ENCODE measurements at places on chromosomes 5 and 9.

DNA sequence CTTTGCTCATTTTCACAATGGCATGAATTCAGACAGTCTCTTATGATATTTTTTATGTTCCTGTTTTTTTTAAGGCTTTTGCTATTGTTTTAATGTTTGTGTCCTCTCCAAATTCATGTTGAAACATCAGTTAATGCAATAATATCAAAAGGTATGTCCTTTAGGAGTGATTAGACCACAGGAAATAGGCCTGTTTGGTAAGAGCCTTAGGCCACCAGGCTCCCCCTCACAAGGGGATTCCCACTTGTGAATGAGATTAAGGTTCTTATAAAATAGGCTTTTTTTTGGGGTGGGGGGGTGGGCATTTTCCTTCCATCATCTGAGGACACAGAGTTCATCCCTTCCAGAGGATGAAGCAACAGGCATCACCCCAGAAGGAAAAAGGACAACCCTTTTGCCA lies 2074.2 kb upstream of the C9orf72 start:
- DNase-seq, result no peak

DNA sequence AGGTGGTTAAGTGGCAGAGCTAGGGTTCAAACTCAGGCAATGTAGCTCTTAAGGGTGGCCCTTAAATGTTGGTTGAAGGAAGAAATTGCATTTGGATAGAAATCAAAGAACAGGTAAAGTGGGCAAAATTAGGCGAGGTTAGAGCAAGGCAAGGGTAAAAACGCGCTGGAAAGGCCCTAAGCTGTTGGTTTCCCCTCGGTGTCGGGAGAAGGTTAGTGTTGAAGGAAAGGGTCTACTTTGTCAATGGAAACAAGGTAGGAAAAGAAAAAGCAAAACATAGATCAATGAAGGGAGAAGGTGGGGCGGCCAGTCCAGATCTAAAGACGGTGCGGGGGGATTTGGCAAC lies 431 bp downstream of the FASTKD3 start:
- no peak for DNase-seq

GRCh38 chr5:150402229-150402773 lies 10.4 kb downstream of the CD74 start:
- DNase-seq, result no peak

DNA sequence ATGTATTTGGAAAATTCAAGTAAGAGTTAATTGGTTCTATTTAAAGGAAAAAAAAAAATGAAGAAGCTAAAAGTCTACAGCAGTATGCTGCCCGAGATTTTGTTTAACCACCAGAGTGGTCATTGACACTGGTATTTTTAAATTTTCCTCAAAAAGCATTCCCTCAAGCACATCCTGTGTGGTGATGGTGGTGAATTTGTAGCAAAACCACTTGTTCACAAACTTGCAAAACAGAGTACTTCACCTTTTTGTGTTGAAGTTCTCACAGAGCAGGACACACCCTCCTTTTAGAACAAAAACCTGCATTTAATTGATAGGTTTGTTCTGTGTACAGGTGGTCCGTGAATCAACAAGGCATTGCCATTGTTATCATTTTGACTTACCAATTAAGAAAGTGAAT lies 374.2 kb downstream of the EFNA5 start:
- DNase-seq, result no peak

DNA sequence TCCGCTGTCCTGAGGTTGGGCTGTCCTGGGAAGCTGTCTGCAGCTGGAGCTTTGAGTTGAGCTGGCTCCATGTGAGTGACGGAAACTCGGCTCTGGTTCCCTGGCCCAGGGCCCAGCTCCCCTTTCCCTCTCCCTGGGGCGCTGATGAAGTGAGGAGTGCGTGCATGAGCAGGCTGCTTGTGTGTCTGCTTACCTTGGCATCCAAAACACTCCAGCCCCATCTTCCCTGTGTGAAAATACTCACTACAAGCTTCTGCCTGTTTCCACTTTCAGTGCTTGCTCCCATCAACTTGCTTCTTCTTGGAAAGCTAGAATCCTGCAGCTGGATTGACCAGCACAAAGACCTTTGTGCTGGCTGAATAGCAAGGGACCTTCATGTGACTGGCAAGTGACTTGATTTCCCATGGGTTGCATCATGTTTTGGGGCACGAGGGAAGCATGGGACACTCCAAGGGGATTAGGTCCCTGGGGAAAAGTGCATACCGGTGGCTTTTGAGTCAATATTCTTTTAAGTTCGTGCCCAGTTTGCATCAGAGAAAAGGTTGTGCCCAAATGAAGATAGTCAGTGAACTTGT lies 198.1 kb downstream of the GADD45G start:
- DNase-seq, result no peak

DNA sequence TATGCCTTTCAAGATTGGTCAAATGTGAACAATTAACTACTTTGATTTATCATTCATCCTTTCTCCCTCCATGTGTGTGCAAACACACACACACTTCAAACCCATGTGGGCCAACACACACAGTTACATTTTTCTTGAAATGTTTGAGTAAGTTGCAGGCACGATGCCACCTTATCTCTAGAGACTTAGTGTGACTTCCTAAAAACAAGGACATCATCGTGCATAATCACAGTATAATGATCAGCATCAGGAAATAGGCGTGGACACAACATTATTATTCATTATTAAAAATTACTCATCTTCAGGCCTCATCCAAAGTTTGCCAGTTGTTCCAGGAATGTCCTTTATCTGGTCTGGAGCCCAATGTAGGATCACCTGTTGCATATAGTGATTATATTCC lies 209.5 kb downstream of the GNA14 start:
- no peak for DNase-seq

GRCh38 chr5:127352068-127352467 lies 61.5 kb downstream of the MEGF10 start:
- no peak for DNase-seq

DNA sequence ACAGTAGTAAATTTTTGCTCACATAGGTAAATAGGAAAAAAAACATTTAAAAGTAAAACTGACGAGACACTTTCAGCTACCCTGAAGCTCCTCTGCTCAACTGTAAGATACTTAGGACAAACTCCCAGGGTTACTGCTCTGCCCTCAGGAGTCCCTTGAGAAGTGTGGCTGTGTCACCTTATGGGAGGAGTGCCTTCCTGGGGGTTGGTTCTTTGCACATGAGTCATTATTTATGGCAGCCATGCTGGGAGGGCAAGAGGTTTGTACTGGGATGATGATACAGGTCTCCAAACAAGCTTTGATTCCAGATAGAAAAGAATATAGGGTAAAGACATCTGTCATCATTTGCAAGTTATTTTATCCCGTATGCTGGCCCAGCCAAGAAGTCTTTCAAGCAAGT lies 45.9 kb downstream of the TTC1 start:
- no peak for DNase-seq

GRCh38 chr5:88093765-88094164 lies 174.9 kb downstream of the TMEM161B start:
- no peak for DNase-seq

DNA sequence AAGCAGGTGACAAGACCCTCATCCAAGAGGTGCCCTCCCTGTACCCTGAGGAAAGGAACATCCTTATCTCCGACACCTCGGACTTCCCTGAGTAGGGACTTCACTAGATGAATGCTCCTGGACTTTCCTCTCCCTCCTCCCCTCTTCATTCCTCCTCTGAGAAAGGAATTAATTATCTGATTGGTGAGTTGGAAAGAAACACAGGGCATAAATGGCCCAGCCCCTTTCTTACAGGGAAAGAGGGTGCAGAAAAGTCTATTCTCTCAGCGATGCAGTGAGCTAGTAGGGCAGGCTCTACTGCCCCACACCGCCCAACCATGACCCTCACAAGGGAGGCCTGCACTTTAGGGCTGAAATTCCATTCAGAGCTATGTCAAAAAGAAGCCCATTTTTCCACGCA lies 87.5 kb downstream of the TTC39B start:
- no peak for DNase-seq

DNA sequence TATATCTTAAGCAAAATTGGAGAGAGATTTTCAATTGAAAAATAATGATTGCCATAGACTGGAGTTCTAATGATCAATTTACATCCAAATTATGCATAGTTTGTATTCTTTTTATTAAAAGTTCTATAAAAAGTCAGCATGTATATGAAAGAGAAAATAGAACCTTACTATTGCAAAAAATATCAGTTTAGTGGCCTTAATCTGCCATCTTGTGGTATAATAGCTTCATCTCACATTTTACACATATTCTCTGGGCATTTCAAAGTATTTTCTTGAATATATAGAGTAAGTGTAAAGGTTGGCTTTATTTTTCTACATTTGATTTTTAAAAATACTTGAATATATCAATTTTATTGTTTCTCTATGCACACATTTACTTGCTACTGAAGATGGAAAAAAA lies 1858.6 kb upstream of the CDH9 start:
- DNase-seq, result no peak

GRCh38 chr5:127324756-127325155 lies 34.2 kb downstream of the MEGF10 start:
- DNase-seq, result no peak

DNA sequence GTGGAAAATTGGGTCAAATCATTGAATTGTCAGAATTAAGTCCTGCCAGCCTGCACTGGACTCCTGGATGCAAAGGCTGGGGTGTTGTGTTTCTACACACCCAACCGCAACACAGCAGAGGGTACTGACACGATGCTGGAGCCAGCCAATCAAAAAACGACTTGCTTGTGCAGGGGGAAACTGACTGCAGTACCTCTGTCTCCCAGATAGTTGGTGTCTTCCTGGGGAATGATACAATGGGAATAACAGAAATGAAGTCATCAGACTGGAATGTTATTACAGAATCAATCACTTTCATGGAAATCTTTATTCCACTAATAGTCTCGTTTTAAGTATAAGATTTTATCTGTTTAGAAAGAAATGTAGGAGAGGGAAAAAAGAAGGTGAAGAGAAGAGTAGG lies 330.3 kb downstream of the MLLT3 start:
- no peak for DNase-seq

GRCh38 chr5:565782-566440 lies 41.7 kb upstream of the SLC9A3 start:
- no peak for DNase-seq
